ENCODE measurements at places on chromosomes 6 and 20.

- peak; percentile 58 for DNase-seq
These were observed 1115.6 kb upstream of the CITED2 start for GRCh38 chr6:140490081-140490480.

DNA sequence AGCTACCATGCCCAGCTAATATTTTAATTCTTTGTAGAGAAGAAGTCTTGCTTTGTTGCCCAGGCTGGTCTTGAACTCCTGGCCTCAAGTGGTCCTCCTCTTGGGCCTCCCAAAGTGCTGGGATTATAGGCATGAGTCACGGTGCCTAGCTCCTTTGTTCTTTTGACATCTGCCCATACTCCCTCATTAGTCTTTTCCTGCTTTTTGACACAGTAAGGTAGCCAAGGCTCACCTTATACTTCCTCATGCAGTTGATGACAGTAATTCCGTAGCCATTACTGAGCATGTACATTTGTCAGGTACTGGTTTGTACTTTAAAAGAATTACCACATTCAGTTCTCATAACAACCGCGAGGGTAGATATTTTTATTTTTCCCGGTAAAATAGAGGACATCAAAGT lies 76.7 kb downstream of the CDYL start:
- no peak for DNase-seq

GRCh38 chr6:53395986-53396385 lies 47.2 kb upstream of the ELOVL5 start:
- DNase-seq, result no peak

DNA sequence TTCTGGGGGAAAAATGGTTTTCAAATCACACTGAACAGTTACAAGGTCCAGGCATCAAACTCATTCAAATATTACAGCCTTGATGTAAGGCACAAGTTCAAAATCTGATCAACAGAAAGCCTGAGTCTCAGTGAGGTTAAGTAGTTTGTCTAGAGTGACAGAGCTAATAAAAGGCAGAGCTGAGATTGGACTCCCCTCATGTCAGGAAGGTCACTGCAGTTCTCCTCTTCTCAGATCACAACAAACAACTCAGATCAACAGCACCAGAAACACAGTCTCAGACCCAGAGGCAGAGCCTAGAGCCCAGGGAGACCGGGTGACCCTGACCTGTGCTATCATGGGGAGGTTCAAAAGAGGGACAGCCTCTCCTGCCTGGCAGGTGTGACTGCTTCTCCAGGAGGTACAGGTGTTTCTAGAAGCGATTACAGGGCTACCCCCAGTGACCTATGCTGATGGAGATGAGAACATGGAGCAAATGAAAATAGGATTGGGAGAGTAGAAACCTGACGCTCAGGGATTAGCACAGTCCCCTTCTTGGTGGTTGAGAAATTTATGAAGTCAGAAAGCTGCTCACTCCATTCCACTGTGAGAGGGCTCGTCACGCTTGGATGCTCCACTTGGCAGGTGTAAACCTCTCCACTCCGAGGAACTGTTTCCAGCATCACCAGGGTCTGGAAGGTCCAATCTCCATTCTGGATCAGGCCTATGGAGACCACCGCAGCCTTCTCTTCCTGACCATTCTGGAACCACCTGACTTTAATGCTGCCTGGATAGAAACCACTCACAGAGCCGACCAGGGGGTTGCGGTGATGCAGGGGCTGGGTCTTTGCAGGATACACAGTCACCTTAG lies 24.3 kb upstream of the HLA-DRB5 start:
- DNase-seq, result no peak

- no peak for DNase-seq
These were observed 272.2 kb downstream of the CDC5L start for GRCh38 chr6:44659726-44660125.

All from GM23248 (cell line).